Dermis lymphatic vessel endothelial cell (primary cell): ENCODE measurements at places on chromosomes 13 and 19. TPM values are rescaled to one million over a fixed set of nuclear protein-coding genes. Genes with fewer than 3 reads are reported as not detected.

Gene CEACAM20
- not detected in 2 replicates for total RNA-seq

Gene NCAN
- not detected in 2 replicates for total RNA-seq

Gene TMEM150B
- not detected in 2 replicates for total RNA-seq

Gene WDR87
- not detected in 2 replicates for total RNA-seq

Gene ZNF835
- under 0.01 TPM in 1 of 2 replicates, not detected in the other for total RNA-seq

Gene NCR1
- total RNA-seq: not detected in 2 replicates

Gene NALCN
- total RNA-seq: 30.2 and 36.4 TPM in 2 replicates

Gene TUBA3C
- not detected in 2 replicates for total RNA-seq

Gene FCAR
- not detected in 2 replicates for total RNA-seq

Gene TEKTIP1
- total RNA-seq: not detected in 2 replicates

Gene CPAMD8
- total RNA-seq: 1.8 and 2.6 TPM in 2 replicates

Gene CHAMP1
- total RNA-seq: 5.4 and 6.2 TPM in 2 replicates

Gene ZNF723
- not detected in 2 replicates for total RNA-seq

Gene IRS2
- total RNA-seq: 1.1 and 2.1 TPM in 2 replicates

Gene TMEM255B
- total RNA-seq: 47.4 and 49.2 TPM in 2 replicates

Gene CEACAM4
- total RNA-seq: not detected in 2 replicates

Gene SPRED3
- total RNA-seq: 0.22 and 0.26 TPM in 2 replicates

Gene CYP4F12
- not detected in 2 replicates for total RNA-seq

Gene ZNF468
- 16.1 and 24.7 TPM in 2 replicates for total RNA-seq

Gene SULT2B1
- 0.11 TPM in 1 of 2 replicates, not detected in the other for total RNA-seq

Gene ZNF816
- total RNA-seq: 5.0 and 8.9 TPM in 2 replicates

Gene FUT6
- total RNA-seq: not detected in 2 replicates

Gene FFAR3
- not detected in 2 replicates for total RNA-seq

Gene OR7C1
- not detected in 2 replicates for total RNA-seq

Gene ECSIT
- total RNA-seq: 20.6 and 30.1 TPM in 2 replicates

Gene PRR36
- not detected in 2 replicates for total RNA-seq

Gene SYCN
- not detected in 2 replicates for total RNA-seq

Gene KLK15
- total RNA-seq: not detected in 2 replicates

Gene MYCBP2
- total RNA-seq: 133 and 154 TPM in 2 replicates

Gene PPP1R37
- total RNA-seq: 17.2 and 22.2 TPM in 2 replicates

Gene RNF225
- 0.09 TPM in 1 of 2 replicates, not detected in the other for total RNA-seq

Gene ONECUT3
- not detected in 2 replicates for total RNA-seq

Gene AZU1
- total RNA-seq: not detected in 2 replicates

Gene IL11
- 0.33 TPM in 1 of 2 replicates, not detected in the other for total RNA-seq

Gene LILRA5
- not detected in 2 replicates for total RNA-seq

Gene LSM14A
- 138 TPM in 2 replicates for total RNA-seq

Gene DNAAF3
- total RNA-seq: 0.34 and 0.65 TPM in 2 replicates

Gene ZNF793
- total RNA-seq: 0.22 and 0.86 TPM in 2 replicates

Gene MEDAG
- 39.4 and 66.5 TPM in 2 replicates for total RNA-seq

Gene EPSTI1
- 0.26 and 1.2 TPM in 2 replicates for total RNA-seq

Gene APOC1
- total RNA-seq: 1.5 and 3.0 TPM in 2 replicates

Gene KANK2
- 95.8 and 115 TPM in 2 replicates for total RNA-seq

Gene ERICH4
- not detected in 2 replicates for total RNA-seq

Gene ZNF878
- 0.11 and 0.26 TPM in 2 replicates for total RNA-seq

Gene ZNF490
- 7.4 and 8.1 TPM in 2 replicates for total RNA-seq

Gene TEX26
- total RNA-seq: not detected in 2 replicates

Gene HRC
- total RNA-seq: under 0.01 TPM in 1 of 2 replicates, not detected in the other

Gene TNNI3
- total RNA-seq: not detected in 2 replicates

Gene IGFL3
- not detected in 2 replicates for total RNA-seq

Gene LRRC8E
- 0.33 and 0.43 TPM in 2 replicates for total RNA-seq

Gene TMEM238
- total RNA-seq: 0.17 and 0.22 TPM in 2 replicates

Gene SIGLEC10
- not detected in 2 replicates for total RNA-seq

Gene SIGLEC5
- total RNA-seq: not detected in 2 replicates

Gene REEP6
- total RNA-seq: 0.22 and 0.26 TPM in 2 replicates
